Activated CD4-positive, alpha-beta T cell treated with anti-CD3 and anti-CD28 coated beads for 4 hours (primary cell): ENCODE measurements at places on chromosomes 2 and 18.

GRCh38 chr2:26675651-26676255 lies 16.8 kb upstream of the KCNK3 start:
- no peak for DNase-seq

DNA sequence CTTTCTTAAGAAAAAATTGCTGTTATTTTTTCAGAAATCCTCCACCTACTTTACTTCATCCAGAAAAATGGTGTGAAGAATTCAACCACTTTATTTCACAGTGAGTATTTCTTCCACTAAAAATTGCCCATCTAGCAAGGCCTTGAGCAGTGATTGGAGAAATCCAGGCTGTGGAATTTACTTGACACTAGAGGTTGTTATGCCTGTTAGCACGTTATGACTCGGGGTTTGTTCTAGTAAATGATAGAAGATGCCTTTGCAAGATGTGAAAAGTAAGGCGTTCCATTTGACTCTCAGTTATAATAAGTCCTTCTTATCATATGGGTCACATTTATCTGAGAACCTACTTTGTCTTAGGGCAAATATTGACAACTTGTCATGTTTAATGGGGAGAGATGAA lies 157.4 kb downstream of the MYO3B start:
- no peak for DNase-seq

GRCh38 chr2:169106134-169106533 lies 36.8 kb downstream of the DHRS9 start:
- no peak for DNase-seq

- DNase-seq, result no peak
Measured at GRCh38 chr2:223642506-223642905, 40.3 kb upstream of the SCG2 start.

GRCh38 chr2:191545361-191545760 lies 132.6 kb upstream of the NABP1 start:
- DNase-seq, result no peak

- DNase-seq, result no peak
Measured at GRCh38 chr18:10497206-10497749, 28.5 kb upstream of the NAPG start.

DNA sequence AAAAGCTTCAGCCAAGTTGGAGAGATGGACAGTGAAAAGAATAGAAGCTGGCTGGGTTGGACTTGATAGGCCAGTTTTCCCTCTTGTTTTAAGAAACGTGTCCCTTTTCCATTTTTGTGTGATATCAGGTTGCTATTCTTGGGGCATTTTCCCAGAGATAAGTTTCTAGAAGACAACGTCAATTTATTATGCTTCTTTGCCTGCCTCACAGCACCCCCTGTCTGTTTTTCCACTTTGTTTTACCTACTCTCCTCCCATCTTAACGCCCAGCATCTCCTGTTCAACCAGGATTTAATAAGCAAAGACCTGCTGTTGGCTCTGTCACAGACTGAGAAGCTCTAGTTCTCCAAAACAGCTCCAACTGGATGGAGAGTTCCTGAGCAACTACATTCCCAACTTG lies 317.8 kb upstream of the ZNF521 start:
- no peak for DNase-seq

- DNase-seq, result no peak
Measured at GRCh38 chr2:186732843-186733242, 39.0 kb downstream of the FAM171B start.

DNA sequence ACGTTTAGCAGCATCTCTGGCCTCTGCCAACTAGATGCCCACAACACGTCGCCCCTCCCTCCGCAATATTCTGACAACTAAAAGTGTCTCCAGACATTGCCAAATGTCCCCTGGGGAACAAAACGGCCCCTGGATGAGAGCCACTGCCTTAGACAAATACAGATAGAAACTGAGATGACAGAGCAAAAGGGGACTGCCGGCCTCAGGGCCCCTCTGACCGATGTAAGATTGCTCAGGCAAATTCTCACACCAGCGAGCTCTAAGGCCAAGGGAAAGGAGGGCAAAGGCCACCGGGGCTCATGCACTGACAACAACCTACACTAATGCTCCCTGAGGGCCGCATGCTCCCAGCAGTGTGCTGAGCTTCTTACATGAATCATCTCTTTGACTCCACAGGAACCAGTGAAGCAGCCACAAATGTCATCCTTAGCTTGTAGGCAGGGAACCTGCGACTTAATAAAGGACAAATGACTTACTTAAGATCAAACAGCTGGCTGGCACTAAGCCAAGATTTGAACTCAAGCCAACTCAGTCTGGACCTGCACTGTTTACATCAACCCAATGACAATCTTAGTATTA lies 228.5 kb downstream of the TTC32 start:
- no peak for DNase-seq

GRCh38 chr2:84550916-84551315 lies 34.6 kb downstream of the DNAH6 start:
- no peak for DNase-seq

GRCh38 chr2:149906886-149907285 lies 319.3 kb upstream of the MMADHC start:
- DNase-seq, result no peak

DNA sequence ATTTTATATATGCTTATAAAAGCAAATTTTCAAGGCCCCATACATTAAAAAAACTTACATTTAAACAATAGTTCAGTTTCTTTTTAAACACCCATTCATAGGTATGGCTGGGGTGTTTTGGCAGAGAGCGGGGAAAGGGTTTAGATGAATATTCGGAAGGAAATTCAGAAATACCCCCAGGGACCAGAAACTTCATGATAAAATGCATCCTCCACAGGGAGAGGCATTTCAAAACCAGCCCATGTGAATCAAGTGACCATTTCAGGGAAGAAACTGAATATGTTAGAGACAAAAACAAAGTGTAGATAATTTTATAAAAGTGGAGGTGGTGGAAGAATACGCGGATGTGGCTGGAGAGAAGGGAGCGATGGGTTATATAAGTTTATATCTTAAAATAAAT lies 327.1 kb downstream of the TGIF1 start:
- no peak for DNase-seq
